ENCODE measurements at places on chromosomes 3 and 15. TPM values are rescaled to one million over a fixed set of nuclear protein-coding genes. Genes with fewer than 3 reads are reported as not detected.

TMEM212 gene
- not detected for total RNA-seq

ALS2CL gene
- 0.96 TPM for total RNA-seq

- DNase-seq = no peak
These were observed 97.8 kb downstream of the HMG20A start for GRCh38 chr15:77518458-77518857.

TRH gene
- not detected for total RNA-seq

- no peak for DNase-seq
These were observed at the start of gene FILIP1L for GRCh38 chr3:100114413-100115030. Gene FILIP1L, minus strand, starts transcription at chr3:100114501.

GRCh38 chr3:77232557-77232956, 192.7 kb downstream of the ROBO2 start:
- DNase-seq = no peak

FOXP1 gene
- 147 TPM for total RNA-seq
